T47D (cell line): ENCODE measurements at places on chromosomes 11 and 22.

DNA sequence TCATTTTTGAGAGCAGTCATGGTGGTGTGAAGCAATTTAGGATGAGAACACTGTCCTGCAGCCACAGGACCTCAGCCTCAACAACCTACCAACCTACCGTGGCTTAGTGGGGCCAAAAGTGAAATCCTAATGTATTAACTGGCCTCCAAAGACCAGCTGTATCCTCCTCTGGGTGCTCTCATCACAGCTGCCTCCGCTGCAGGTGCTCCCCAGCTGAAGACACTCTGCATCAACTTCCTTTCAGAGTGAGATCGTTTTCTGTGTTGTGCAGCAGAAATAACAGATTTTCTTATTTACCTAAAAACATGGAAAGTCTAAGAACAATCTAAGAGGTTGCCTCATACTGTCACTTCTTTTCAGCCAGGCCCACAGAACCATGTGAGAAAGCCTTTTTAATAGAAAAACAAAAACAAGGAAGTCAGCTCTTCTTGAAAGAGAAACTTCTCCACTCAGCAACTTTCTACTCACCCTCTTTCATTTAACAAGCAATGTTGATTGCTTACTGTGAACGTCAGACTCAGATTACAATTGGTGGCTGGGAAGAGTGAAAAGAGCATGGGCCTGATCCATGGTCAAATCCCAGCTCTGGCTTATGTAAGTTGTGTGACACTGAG is 136.1 kb downstream of the TENM4 start:
- no peak for DNase-seq

DNA sequence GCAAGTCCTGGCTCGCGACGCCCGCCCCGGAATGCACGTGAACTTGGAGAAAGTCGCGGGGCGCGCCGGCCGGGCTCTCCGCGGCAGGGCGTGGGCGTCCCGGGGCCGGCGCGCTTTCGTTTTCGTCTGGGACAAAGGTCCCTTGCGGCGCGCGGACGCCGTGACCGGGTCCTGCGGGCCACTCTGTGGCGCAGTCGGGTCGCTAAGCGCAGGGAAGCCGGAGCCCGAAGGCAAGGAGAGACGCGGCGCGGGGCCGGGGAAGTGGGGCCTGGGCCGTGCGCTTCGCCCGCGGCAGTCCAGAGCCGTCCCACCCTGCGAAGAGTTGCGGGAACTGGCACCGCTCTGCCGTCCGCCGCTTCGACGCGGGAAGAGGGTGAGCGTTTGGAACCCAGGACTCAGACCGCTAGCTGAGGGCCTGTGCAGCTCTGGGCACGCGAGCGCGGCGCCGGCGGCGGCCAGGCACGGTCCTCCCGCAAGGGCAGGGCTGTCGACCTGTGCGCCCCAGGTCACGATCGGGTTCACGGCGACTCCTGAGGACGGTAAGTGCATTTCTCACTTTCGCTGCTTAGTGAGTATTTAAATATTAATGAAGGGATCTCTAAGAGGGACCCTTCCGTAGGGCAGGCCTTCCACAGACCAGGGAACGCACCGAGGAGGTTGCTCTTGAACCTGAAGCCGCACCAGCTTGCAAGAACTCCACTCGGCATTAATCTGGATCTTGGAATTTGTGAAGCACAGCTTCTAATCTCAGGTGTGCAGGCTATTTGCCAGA is 78.0 kb upstream of the PPARA start:
- no peak for DNase-seq

- no peak for DNase-seq
These were observed 1.1 kb downstream of the PVALB start for GRCh38 chr22:36815558-36816338.

DNA sequence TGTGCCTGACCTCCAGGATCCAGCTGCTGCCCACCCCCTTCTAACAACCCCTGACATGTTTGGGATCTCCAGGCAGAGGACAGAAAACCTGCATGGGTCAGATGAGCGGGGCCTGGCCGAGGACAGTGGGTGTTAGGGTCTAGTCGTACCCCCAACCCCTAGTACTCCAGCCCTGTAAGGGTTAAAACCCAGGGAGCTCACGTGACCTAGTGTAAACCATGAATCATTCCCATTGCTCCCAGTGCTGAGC is 89.1 kb upstream of the CRYBB3 start:
- DNase-seq: peak; percentile 48

DNA sequence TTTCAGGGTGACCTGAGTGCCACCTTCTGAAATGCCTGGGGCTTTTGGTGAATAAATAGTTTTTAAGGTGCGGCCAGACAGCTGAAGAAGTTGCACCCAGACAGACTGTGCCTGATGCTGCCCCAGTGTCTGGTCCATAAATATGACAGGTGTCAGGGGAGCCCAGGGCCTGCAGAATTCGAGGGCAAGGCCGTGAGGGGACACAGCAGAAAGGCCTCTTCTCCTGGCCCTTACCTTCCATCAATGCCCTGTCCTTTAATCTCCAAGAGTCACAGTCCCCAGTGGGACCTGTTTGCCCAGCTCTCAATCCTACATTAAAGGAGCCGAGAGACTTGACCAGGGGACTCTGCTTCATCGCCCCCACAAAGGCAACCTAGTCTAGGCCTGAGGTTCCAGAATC is 45.7 kb downstream of the NAT10 start:
- DNase-seq: no peak

GRCh38 chr11:43278193-43278956 is 33.4 kb upstream of the API5 start:
- DNase-seq: peak; percentile 86
